ENCODE measurements at places on chromosomes 5 and 9.
A peak's percentile ranks its signal among the peaks of the same experiment; 100 is the strongest.

GRCh38 chr9:3708751-3709150 lies 182.9 kb upstream of the RFX3 start:
- DNase-seq = peak; percentile 11

DNA sequence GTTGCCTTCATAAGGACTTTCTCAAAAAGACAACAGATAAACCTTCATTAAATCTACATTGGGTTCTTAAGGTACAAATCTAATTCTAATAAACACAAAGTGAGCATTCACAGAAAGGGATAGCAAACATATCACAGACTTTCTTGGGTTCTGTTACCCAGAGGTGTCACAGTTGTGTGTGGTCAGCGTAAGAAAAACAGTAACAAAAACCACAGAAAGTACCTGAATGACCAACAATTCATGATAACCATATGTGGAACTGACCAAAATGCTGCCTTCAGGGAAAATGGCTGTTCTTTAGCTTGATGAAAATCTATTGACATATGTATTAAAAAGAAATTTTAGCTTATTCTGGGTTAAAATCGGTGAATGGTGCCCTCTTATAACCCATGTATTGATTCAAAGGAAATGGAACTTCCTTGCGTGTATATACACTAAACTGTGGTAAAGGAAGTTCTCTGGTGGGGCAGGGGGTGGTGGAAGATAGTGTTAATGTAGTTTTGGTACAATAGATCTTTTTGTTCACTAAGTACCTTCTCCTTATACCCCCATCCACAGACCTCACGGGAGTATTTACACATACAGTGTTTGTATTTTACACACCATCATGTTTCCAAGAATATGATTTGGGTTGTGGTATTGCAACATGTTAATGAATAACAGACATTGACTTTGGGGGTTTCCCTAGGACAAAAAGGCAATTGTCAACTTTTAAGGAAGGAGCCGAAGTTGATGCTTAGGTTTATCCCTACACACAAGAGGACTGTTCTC lies 152.5 kb downstream of the APBA1 start:
- DNase-seq = no peak

- no peak for DNase-seq
Observed at GRCh38 chr5:14236757-14237156, 93.6 kb downstream of the TRIO start.

GRCh38 chr9:136602193-136602885 lies 56.5 kb upstream of the NOTCH1 start:
- DNase-seq = no peak

- peak; percentile 11 for DNase-seq
Observed at GRCh38 chr5:33223563-33224284, 217.0 kb upstream of the TARS1 start.

- DNase-seq = peak; percentile 69
Observed at GRCh38 chr9:136807281-136808074, at the start of gene RABL6. TSS of gene RABL6 (plus strand) at chr9:136807948. CDS start at chr9:136808197, 249 bp downstream.

- peak; percentile 91 for DNase-seq
Observed at GRCh38 chr5:146731909-146732659, 146.5 kb downstream of the PPP2R2B start.

DNA sequence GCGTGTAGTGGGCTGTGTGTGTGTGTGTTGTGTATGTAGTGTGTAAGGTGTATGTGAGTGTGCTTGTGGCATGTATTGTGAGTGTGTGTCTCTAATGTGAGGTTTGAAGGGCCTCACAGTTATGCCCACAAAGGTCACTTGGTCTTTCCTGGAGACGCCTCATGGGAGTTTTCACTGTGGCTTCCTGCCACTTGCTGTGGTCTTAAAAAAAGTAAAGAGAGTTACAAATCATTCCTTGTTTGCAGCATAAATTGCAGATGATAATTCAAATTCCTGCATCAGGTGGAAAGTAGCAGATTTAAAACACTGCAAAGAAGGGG lies 72.6 kb downstream of the TENT4A start:
- no peak for DNase-seq

DNA sequence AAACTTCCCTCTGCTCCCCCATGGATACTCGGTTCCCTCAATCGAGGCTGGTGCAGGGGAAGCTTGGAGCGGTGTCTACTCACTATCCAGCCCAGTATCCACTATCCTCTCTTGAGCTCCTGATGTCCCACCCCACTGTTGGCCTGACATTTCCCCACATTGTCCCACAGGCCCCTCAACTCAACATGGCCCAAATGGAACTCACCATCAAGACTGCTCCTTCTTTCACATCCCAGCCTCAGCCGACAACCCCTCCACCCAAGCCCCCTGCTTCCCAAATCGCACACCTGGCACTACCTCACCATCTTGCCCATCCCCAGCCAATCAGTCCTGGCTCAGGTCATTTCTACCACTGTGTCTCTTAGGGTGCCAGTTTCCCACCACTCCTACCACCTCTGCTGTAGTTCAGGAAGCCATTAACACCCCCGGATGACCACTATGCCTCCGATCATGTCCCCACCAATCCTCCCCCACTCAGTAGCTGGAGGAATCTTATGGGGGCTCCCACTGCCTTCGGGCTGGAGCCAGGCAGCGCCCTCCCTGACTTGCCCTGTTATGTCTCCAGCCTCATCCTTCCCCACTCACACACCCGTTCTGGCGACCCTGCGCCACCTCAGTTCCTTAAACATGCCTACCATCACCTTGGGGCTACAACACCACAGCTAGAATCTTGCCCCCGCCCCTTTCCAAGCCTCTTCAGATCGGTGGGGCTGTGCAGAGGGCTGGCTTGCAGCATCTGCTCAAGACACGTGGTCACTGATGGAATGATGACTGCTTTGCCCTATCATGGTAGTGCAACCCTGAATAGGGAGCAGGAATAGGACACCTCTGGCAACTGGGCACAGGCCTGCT lies 273.6 kb downstream of the FSTL4 start:
- no peak for DNase-seq

GRCh38 chr5:146137967-146138403 lies 32.6 kb upstream of the PLAC8L1 start:
- DNase-seq = peak; percentile 3
